ENCODE measurements at places on chromosomes 3 and 15.

- no peaks in the 10 kb centered on the region for H3K4me1 ChIP-seq
- H3K27me3 ChIP-seq, result no peaks in the 10 kb centered on the region
- no peaks in the 10 kb centered on the region for H3K36me3 ChIP-seq
- DNase-seq, result no peak
Measured at GRCh38 chr3:107833722-107834416, 257.0 kb downstream of the CD47 start.

DNA sequence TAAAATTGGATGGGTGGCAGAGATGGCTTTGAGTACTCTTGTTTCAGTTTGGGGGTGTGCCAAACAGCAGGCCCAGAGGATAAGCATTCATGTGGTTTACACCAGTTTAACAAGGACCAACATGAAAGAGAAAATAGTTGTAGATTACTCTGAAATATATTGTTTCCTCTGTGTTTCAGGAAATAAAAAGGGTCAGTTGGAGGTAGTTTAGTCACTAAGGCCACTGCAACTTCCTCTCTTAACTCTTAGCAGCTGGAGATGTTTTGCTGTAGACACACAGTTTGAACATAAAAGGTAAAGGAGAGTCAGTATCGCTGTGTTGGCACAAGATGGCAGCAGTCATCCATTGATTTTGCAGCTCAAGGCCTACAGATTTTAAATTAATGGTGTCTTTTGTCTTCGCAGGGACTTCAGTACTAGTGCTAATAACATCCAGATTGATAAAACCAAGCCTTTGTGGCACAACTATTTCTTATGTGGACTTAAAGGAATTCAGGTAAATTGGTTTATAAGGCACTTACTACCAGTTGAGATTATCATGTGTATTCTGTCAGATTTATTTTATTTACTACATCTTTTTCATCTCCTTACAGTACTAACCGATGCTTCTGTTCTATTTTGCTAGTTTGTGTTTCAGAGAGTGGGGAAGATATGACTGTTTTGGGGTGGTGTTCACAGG is 65.5 kb downstream of the GALK2 start:
- no peak for DNase-seq
- no peaks in the 10 kb centered on the region for H3K36me3 ChIP-seq
- H3K27me3 ChIP-seq, result no peaks in the 10 kb centered on the region
- H3K27ac ChIP-seq, result no peak overlapping the region

- no peaks in the 10 kb centered on the region for H3K4me1 ChIP-seq
- no peaks in the 10 kb centered on the region for H3K27me3 ChIP-seq
- no peaks in the 10 kb centered on the region for H3K36me3 ChIP-seq
- H3K4me3 ChIP-seq, result no peak overlapping the region
- no peak for DNase-seq
Measured at GRCh38 chr3:42161050-42161935, 70.1 kb downstream of the TRAK1 start.

- peak overlapping the region; percentile 18 for H3K4me3 ChIP-seq
- no peaks in the 10 kb centered on the region for H3K27me3 ChIP-seq
- H3K4me1 ChIP-seq, result peaks cover 60% of the 10 kb centered on the region
- no peak for DNase-seq
- H3K36me3 ChIP-seq, result no peaks in the 10 kb centered on the region
Measured at GRCh38 chr15:74958908-74959585, 2.5 kb upstream of the RPP25 start.

GRCh38 chr3:67858492-67858891 is 204.1 kb upstream of the SUCLG2 start:
- H3K36me3 ChIP-seq, result no peaks in the 10 kb centered on the region
- H3K4me1 ChIP-seq, result no peaks in the 10 kb centered on the region
- H3K4me3 ChIP-seq, result no peak overlapping the region
- H3K27me3 ChIP-seq, result no peaks in the 10 kb centered on the region

DNA sequence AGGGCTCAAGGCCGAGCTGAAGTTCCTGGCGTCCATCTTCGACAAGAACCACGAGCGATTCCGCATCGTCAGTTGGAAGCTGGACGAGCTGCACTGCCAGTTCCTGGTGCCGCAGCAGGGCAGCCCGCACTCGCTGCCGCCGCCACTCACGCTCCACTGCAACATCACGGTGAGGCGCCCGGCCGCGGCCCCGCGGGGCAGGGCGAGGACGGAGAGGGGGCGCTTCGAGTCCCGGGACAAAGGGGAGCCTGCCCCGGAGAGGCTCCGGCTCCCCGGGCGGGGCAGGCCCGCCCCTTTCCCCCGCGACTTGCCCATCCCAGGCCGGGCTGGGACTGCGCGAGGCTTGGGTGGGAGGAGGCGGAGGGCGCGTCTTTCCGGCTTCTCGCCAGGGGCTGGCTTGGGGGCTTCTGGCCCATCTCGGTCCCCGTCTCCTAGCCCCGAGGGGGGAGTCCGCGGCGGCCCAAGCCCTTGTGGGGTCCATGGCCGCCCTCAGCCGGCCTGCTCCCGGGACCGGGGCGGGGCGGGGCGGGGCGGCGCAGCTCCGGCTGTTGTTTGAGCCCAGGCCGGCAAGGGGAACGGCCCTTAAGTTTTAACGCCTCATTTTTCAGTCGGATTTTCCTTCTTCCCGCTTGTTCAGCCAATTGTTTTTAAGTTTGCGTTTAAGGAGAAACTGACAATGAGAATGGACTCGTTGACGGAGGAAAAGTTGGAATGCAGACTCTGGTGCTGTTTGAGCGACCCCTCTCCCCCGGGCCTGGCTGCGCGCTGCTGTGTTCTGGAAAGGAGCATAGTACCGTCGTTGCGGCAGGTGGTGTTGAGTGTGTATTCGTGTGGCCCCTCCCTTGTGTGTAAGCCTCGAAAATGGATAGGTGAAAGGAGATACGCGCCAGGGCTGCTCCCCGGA is 683 bp downstream of the UBE2Q2 start:
- DNase-seq, result no peak
- H3K4me3 ChIP-seq, result peak overlapping the region; percentile 81
- peak overlapping the region; percentile 93 for H3K27ac ChIP-seq
- H3K27me3 ChIP-seq, result no peaks in the 10 kb centered on the region
- peaks cover 13% of the 10 kb centered on the region for H3K4me1 ChIP-seq
- no peaks in the 10 kb centered on the region for H3K36me3 ChIP-seq

GRCh38 chr15:74262625-74263024 is 26.5 kb downstream of the CCDC33 start:
- H3K27ac ChIP-seq, result no peak overlapping the region
- DNase-seq, result no peak
- no peak overlapping the region for H3K4me3 ChIP-seq
- H3K27me3 ChIP-seq, result no peaks in the 10 kb centered on the region
- H3K4me1 ChIP-seq, result no peaks in the 10 kb centered on the region

DNA sequence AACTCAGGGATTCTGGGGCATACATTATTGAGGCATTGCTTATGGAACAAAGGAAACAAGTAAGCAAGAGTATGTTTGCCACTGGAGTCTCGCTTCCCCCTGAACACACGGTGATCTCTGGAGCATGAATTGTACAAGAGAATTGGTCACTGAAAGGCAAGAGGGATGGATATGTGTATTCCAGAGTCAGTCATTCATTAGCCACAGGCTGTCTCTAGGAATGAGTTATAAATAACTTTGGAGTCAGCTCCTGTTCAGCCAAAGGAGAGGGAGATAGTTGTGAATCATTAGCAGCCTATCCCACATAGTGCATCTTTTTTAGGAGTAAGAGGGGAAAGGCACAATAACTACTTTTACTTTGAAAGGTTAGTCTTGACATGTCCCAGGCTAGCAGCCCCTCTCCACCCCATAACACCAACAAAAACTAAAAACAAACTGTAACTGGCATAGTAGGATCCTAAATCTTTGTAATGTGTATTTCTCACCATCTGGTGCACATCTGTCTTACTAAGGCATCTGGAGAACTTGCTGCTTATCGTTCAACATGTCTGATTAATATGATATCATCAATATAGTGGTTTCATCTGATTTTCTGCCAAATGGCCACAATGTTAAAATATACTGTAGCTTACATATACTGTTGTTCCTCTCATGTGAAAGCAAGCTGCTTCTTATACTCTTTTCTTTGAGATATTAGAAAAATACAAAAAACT is 462.2 kb downstream of the GRM7 start:
- H3K4me1 ChIP-seq, result no peaks in the 10 kb centered on the region
- H3K27ac ChIP-seq, result no peak overlapping the region
- no peak for DNase-seq
- H3K36me3 ChIP-seq, result no peaks in the 10 kb centered on the region
- no peaks in the 10 kb centered on the region for H3K27me3 ChIP-seq

GRCh38 chr3:78221796-78222195 is 1181.9 kb downstream of the ROBO2 start:
- no peak for DNase-seq
- H3K4me1 ChIP-seq, result no peaks in the 10 kb centered on the region
- no peaks in the 10 kb centered on the region for H3K27me3 ChIP-seq
- H3K36me3 ChIP-seq, result no peaks in the 10 kb centered on the region
- H3K27ac ChIP-seq, result no peak overlapping the region

- no peak overlapping the region for H3K4me3 ChIP-seq
- H3K27me3 ChIP-seq, result no peaks in the 10 kb centered on the region
Measured at GRCh38 chr3:42276141-42277132, 10.5 kb upstream of the CCK start.

- H3K27me3 ChIP-seq, result no peaks in the 10 kb centered on the region
- no peak for DNase-seq
- no peak overlapping the region for H3K27ac ChIP-seq
Measured at GRCh38 chr3:19711160-19711782, 222.7 kb downstream of the EFHB start.

GRCh38 chr3:143979813-143980212 is 8.2 kb downstream of the DIPK2A start:
- no peaks in the 10 kb centered on the region for H3K36me3 ChIP-seq
- no peaks in the 10 kb centered on the region for H3K27me3 ChIP-seq
- DNase-seq, result no peak
- no peak overlapping the region for H3K4me3 ChIP-seq

GRCh38 chr3:149941186-149941585 is 29.5 kb downstream of the PFN2 start:
- no peaks in the 10 kb centered on the region for H3K27me3 ChIP-seq
- no peak for DNase-seq
- no peak overlapping the region for H3K4me3 ChIP-seq

DNA sequence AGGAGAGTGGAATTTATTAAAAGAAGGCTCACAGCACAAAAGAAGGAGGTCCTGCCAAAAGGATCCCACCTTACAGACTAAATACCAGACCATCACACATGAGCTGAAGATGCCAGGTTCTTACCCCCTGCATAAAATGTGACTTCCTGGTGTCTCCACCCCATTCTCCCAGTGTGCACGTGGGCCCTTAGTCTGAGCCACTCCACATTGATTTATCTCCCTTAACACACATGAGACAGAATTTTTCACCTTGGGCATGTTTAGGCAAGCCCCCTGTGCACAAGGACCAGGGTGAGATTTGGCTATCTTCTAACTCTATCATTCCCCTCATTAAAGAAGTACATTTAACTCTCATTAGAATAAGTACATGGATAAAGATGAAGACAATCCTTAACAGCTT is 916.7 kb downstream of the PLOD2 start:
- no peak overlapping the region for H3K27ac ChIP-seq
- no peaks in the 10 kb centered on the region for H3K36me3 ChIP-seq
- DNase-seq, result no peak
- H3K4me3 ChIP-seq, result no peak overlapping the region
- H3K4me1 ChIP-seq, result no peaks in the 10 kb centered on the region
- no peaks in the 10 kb centered on the region for H3K27me3 ChIP-seq

GRCh38 chr3:183513046-183513706 is 42.3 kb downstream of the KLHL6 start:
- no peak overlapping the region for H3K4me3 ChIP-seq
- no peak for DNase-seq
- no peaks in the 10 kb centered on the region for H3K36me3 ChIP-seq
- no peaks in the 10 kb centered on the region for H3K4me1 ChIP-seq
- H3K27me3 ChIP-seq, result no peaks in the 10 kb centered on the region
- no peak overlapping the region for H3K27ac ChIP-seq

DNA sequence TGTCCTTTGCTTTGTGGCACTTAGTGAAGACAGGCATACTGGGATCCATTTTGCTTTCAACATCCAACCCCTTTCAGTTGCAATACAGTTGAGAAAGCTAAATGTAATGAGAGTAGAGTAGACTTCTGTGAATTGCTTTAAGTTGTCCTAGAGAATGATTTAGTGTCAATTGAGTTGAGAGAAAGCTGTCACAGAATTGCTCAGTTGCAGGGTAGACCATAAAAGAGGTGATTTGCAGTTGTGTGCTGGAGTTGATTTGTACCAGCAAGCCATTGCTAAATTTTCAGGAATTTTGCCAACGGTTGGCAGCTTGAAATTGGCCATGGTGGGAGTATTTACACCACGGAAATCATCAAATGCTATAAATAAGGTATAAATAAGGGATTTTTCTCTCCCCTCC is 2.2 kb downstream of the ABHD5 start:
- no peak for DNase-seq
- H3K27ac ChIP-seq, result peak overlapping the region; percentile 96
- no peaks in the 10 kb centered on the region for H3K36me3 ChIP-seq

DNA sequence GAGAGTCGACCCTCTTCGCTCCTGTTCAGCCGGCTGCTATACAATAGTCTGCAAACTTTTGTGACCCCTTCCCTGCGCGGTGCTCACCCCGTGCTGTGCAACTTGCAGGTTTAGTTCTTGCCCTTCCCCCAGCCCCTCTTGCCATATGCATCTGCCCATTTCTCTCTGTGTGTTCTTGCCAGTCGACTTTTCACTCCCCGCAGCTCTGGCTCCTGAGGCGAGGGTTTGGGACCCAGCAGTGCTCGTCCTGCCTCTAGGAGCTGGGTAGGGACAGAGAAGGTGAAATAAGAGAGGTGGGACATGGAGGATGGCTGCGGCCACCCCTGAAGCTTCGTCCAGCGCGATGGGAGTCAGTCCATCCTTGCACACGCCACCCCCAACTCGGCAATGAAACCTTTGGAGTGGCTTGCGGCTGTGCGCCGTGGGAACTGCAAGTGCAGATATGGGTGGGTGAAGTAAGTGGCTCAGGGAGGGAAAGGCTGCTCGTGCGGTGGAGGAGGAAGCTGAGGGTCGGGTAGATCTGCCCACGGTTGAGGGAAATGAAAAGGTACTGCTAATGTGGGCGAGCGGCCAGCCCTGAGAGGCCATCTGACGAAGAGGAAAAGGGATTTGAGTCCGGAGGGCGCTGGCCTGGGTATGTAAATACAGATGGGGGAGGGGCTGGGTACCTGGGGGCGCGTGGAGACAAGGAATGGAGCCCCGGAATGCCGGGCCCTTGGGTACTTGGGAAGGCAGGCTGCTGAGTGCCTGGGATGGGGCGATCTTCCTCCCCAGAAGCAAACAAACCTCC is 1.0 kb downstream of the LRRC3B start:
- H3K27ac ChIP-seq, result no peak overlapping the region
- H3K4me1 ChIP-seq, result peaks cover 32% of the 10 kb centered on the region
- no peaks in the 10 kb centered on the region for H3K36me3 ChIP-seq
- peaks cover 2% of the 10 kb centered on the region for H3K27me3 ChIP-seq
- DNase-seq, result no peak

GRCh38 chr3:58035524-58036255 is 27.5 kb downstream of the FLNB start:
- peaks cover 1% of the 10 kb centered on the region for H3K4me1 ChIP-seq
- H3K36me3 ChIP-seq, result no peaks in the 10 kb centered on the region
- H3K27ac ChIP-seq, result no peak overlapping the region
- no peak overlapping the region for H3K4me3 ChIP-seq

- DNase-seq, result no peak
- no peaks in the 10 kb centered on the region for H3K27me3 ChIP-seq
- no peak overlapping the region for H3K27ac ChIP-seq
- H3K4me3 ChIP-seq, result no peak overlapping the region
- H3K4me1 ChIP-seq, result no peaks in the 10 kb centered on the region
- H3K36me3 ChIP-seq, result no peaks in the 10 kb centered on the region
Measured at GRCh38 chr3:48826451-48826850, 21.2 kb downstream of the PRKAR2A start.

All from esophagus squamous epithelium (tissue), 5 donors.